Activated CD4-positive, alpha-beta T cell treated with anti-CD3 and anti-CD28 coated beads, Interleukin-2, amount 50 U/mL, for 24 hours (primary cell): ENCODE measurements at places on chromosomes 6 and 20.

- no peak for DNase-seq
These were observed 242.1 kb downstream of the PRKN start for GRCh38 chr6:162485464-162485863.

DNA sequence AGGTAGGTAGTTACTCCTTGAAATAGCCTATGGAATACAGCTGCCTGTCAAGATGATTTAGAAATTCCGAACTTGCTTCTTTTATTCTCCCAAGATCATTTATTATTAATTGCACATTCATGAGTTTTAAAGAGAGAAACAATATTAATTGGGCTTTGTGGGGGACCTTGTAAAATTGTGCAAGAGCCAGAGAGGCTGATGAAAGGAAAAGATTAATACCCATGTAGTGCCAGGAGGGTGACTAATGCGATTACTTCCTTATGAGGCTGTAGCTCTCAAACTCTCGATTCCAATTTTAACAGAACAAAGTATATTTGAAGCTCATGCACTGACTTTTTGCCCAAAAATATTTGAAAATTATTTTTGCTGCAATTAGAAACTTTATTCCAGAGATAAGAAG, 423.8 kb upstream of the ID4 start:
- no peak for DNase-seq

DNA sequence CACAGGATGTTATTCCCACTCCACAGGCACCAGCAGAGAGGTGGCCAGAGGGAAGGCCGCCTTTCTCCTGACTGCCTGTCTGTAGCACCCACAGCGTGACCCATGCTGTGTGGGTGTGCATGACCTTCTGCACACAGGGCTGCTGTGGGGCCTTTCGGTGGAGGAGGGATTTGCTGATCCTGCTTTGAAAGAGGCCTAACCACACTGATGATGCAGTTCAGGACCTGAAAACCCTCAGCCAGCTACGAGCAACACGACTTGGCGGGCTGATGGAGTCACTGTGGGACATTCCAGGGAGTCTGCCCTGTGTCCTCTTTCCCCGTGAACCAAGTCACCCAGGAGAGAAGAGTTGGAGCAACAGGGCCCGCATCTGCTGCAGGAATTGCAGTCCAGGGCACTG, 49.1 kb downstream of the SYTL3 start:
- no peak for DNase-seq

DNA sequence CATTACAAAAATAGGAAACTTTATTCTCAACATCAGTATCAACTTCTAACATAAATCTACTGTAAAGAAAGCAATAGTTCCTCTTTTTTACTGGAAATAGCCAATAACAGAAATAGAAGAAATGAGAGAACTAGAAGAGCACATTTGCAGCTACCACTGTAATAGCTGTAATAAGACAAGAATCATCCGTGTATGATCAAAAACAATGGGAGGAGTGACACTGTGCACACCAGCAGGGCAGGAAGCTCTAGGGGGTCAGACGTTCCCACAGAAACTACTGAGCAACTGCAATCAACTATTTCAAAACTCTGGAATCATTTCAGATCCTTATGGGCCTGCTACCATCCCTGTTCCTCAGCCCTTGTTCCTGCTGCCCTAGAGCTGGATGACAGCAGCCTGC, 43.7 kb downstream of the NINL start:
- DNase-seq: no peak

- no peak for DNase-seq
These were observed 161.4 kb downstream of the C6orf58 start for GRCh38 chr6:127738423-127738822.

- no peak for DNase-seq
These were observed 166.4 kb upstream of the IRAK1BP1 start for GRCh38 chr6:78700991-78701390.

- DNase-seq: peak; percentile 39
These were observed 995 bp downstream of the STK4 start for GRCh38 chr20:44967207-44967807.
